ENCODE measurements at places on chromosomes 4 and X. TPM values are rescaled to one million over a fixed set of nuclear protein-coding genes. Genes with fewer than 3 reads are reported as not detected.

GRCh38 chr4:72326692-72327632, 242.1 kb downstream of the ADAMTS3 start:
- no peak for DNase-seq

DNA sequence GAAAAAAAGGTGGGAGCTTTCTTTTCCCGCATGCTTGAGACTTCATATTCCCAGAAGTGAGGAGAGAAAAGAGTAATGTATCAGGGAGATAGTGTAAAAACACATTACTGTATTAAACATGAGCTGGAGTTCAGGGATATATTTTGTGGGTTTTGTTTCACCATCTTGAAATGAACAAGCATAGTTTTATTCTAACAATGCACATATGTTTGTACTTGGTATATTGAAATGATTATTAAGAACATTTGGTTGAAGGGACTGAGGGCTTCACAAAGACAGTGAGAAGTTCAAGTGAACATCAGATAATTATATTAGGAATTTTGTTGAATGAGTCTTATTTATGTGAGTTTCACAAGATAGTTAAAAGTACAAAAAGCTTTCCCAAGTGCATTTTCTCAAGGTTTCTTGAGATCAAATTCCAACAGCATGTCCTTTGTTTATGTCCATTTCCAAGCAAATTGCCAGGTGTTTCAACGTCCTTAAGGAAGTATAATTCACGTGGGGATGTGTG, 368.8 kb downstream of the ANKRD50 start:
- no peak for DNase-seq

DNA sequence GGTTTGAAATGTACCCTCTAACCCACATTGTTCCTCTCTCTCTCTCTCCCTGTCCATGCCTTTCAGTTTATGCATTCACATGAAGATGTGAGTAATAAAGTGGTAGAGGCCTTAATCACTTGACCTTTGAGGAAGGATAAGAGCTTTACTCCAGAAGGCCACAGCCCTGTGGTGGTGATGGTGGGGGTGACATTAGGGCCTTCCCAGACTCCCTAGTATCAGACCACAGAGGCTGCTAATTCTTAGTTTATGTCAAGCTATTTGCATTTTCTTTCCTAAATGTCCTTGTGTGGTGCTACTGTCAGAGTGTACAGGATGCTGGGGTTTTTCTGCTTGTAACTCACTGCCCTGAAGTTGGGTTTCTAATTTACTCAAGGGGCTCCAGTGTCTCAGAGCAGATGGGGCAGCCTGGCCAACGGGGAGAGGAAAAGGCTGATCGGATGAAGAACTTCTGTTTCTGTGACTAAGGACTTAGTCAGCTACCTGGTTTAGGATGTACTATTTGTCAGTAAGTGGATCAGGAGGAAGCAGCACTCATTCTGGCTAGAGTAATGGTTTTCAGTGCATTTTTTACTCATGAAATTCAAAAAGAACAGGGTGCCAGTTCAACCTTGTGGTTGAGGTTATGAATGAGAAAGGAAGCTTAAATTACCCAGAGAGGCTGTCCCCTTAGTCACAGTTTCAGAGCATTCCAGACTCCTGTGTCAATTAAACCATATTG, 509.6 kb upstream of the DIPK2B start:
- DNase-seq, result no peak

GRCh38 chr4:82213485-82214417, 160.0 kb downstream of the HNRNPD start:
- DNase-seq, result no peak

The FAM53A gene
- polyA plus RNA-seq, result 1.7 TPM
